ENCODE measurements at places on chromosomes 6 and 20.

DNA sequence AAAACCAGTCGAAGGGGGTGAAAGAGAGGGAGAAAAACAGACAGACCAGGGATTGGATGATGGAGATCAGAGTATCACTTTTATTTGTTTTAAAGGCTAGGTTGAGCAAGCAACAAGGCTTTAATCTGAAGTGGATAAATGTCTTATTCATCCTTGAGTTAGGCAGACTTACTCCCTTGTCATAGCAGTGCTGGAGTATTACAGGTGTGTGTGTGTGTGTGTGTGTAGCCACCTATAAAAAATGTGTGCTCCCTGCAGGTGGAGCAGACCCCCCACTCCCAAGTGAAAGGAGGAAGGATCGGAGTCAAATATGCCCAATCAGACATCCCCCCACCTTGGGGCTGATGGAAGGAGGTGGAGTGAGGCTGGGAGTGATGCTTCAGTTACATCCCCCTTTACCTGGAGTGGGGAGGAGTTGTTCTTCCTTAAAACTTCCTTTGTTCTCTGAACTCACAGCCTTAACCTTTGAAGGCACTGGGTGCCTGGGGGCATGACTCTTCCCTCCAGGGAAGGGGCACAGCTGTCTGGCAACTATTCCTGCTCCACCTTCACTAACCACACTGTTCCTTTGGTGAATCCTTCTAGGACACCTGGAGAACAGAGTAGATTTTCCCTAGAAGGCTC, 27.3 kb downstream of the PTK7 start:
- no peak overlapping the region for H3K27ac ChIP-seq
- DNase-seq: no peak
- peaks cover 4% of the 10 kb centered on the region for H3K4me1 ChIP-seq
- no peak overlapping the region for H3K4me3 ChIP-seq

DNA sequence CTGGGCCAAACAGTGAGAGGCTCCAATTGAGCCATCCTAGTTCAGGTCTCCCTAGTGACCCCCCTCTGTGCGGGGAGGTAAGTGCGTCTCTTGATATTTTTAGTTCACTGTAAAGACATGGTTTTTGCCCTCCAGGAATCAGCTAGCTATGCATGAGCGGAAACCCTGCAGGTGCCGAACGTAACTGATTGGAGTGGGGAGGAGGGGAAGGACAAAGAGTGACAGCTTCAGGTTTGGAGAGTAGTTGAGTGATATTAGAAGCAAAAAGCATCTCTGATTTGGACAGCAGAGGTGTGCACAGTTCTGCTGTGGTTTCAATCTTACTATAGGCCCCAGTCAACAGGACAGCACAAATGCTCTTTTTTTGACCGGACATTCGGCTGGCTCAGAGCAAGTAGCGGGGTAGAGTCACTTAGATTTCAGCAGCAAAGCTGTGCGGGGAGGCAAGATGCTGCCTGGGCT, 31.8 kb downstream of the TBC1D7 start:
- peaks cover 35% of the 10 kb centered on the region for H3K36me3 ChIP-seq
- H3K4me1 ChIP-seq: peaks cover 3% of the 10 kb centered on the region
- no peak overlapping the region for H3K27ac ChIP-seq
- H3K27me3 ChIP-seq: no peaks in the 10 kb centered on the region

DNA sequence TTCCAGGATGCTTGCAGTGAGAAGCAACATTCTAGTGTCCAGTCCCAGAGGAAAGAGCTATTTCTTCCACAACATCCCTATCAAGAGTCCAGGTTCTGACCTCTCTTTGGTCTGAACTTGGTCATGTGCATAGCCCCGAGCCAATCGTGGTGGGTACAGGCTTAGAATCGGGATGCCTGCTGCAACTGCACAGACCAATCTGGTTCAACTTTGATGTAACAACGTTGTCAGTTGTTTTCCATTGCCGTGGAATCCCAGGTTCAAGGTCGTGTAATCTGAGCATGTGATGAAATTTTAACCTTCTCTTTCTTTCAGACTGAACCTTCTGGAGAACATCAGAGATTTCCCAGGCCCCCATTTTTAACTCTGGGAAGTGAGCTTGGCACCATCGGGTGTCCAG, 130.5 kb downstream of the ANKRD60 start:
- H3K4me1 ChIP-seq: peaks cover 6% of the 10 kb centered on the region
- H3K4me3 ChIP-seq: no peak overlapping the region
- no peak for DNase-seq
- no peaks in the 10 kb centered on the region for H3K36me3 ChIP-seq

- no peak for DNase-seq
- H3K4me3 ChIP-seq: no peak within 1 kb of the TSS
- H3K4me1 ChIP-seq: no peaks in the 10 kb centered on the region
- H3K36me3 ChIP-seq: no peaks in the 10 kb centered on the region
- peaks cover 4% of the 10 kb centered on the region for H3K27me3 ChIP-seq
- no peak within 1 kb of the TSS for H3K27ac ChIP-seq
Observed at GRCh38 chr20:31819083-31819784, at the start of gene MYLK2. Gene MYLK2, plus strand, starts transcription at chr20:31819356. Its CDS starts 225 bp downstream, at chr20:31819581.

DNA sequence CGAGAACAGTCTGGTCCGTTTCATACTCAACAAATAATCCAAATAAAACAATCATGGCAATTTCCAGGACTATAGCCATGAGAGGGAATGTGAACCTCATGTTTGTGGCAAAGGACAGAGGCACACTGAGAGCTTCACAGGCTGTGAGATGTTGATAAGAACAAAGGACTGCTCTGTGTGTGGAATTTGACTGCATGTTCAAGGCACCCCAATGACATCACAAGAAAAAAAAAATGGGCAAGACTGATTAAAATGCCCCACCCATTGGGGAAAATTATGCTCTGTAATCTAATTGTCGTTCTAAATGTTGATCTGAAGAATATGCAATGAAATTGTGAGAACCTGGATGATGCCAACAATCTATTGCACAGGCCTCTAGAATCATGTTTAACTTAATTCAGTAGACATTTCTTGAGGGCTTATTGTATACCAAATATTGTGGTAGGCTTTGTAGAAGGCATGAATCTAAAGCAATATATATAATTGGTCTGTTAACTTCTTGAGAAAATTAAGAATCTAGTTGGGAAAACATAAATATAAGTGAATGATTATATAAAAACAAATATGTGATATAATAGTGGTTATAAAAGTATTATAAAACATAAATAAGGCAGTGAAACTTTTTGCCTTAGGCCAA, at the start of gene RHAG:
RHAG (minus strand) TSS at position 127 of the 637 bp plus-strand sequence; CDS start at position 100, 27 bp downstream.
- no peaks in the 10 kb centered on the region for H3K36me3 ChIP-seq
- DNase-seq: no peak
- no peak within 1 kb of the TSS for H3K4me3 ChIP-seq
- H3K4me1 ChIP-seq: no peaks in the 10 kb centered on the region
- no peaks in the 10 kb centered on the region for H3K27me3 ChIP-seq
- no peak within 1 kb of the TSS for H3K27ac ChIP-seq

GRCh38 chr6:130185658-130186057, 37.1 kb downstream of the SAMD3 start:
- no peak for DNase-seq
- peaks cover 67% of the 10 kb centered on the region for H3K4me1 ChIP-seq
- no peak overlapping the region for H3K27ac ChIP-seq
- H3K4me3 ChIP-seq: no peak overlapping the region
- no peaks in the 10 kb centered on the region for H3K27me3 ChIP-seq

DNA sequence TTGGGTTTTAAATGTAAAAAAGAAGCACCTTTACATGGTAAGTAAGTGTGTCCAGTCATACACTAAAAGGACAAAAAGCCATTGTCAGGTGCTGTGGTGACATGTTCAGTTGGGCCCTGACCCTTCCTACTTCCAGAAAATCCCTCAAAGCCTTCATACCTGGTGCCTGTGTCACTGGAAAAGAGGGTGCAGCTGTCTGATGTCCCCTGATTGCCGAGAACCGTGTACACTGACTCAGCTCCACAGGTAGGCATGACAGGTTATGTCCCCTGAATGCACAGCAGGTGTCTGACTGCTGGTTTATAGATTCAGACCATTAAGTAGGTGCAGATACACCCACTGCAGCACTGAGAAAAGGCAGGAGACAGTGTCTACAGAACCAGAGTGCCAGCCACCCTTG, 99.1 kb downstream of the FOXC1 start:
- no peaks in the 10 kb centered on the region for H3K4me1 ChIP-seq
- no peaks in the 10 kb centered on the region for H3K27me3 ChIP-seq
- H3K4me3 ChIP-seq: no peak overlapping the region

GRCh38 chr6:35683267-35683666, 5.4 kb downstream of the FKBP5 start:
- H3K27me3 ChIP-seq: no peaks in the 10 kb centered on the region
- no peak for DNase-seq
- H3K4me3 ChIP-seq: no peak overlapping the region
- H3K36me3 ChIP-seq: peaks cover 22% of the 10 kb centered on the region
- H3K4me1 ChIP-seq: peaks cover 42% of the 10 kb centered on the region

DNA sequence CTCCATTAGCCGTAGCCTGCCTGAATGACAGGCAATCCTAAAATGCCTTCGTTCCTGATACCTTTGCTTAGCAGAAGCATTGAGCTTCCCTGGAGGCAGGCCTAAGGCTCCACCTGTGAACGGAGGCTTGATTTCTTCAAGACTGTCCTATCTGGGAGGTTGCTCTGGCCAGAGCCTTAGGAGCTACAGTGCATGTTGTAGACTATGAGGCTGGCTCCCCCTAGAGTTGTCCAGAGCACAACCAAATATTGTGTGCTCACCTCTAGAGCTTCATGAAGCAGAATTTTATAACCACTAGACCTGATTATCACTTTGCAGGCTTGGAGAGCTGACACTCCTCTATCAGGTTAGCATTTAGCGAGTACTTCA, 217.8 kb downstream of the MAFB start:
- H3K4me3 ChIP-seq: no peak overlapping the region
- H3K36me3 ChIP-seq: no peaks in the 10 kb centered on the region
- peaks cover 2% of the 10 kb centered on the region for H3K27me3 ChIP-seq

DNA sequence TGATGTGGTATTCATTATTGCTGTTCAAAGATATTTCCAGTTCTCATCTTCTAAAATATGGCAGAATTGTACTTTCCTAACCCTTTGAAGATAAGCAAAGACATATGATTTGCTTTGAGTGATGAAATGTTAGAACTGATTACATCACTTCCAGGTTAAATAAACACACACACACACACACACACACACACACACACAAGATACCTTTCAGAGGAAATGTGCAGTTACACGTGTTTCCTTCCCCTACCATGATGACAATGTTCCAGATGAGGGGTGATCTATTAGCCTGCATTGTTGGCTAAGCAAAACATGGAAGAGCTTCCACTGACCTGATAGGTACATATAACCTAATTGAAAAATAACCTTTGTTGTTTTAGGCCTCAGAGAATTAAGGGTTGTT, 11.7 kb upstream of the FRK start:
- H3K36me3 ChIP-seq: no peaks in the 10 kb centered on the region
- H3K4me3 ChIP-seq: no peak overlapping the region
- DNase-seq: no peak
- no peaks in the 10 kb centered on the region for H3K4me1 ChIP-seq
- peaks cover 3% of the 10 kb centered on the region for H3K27me3 ChIP-seq

DNA sequence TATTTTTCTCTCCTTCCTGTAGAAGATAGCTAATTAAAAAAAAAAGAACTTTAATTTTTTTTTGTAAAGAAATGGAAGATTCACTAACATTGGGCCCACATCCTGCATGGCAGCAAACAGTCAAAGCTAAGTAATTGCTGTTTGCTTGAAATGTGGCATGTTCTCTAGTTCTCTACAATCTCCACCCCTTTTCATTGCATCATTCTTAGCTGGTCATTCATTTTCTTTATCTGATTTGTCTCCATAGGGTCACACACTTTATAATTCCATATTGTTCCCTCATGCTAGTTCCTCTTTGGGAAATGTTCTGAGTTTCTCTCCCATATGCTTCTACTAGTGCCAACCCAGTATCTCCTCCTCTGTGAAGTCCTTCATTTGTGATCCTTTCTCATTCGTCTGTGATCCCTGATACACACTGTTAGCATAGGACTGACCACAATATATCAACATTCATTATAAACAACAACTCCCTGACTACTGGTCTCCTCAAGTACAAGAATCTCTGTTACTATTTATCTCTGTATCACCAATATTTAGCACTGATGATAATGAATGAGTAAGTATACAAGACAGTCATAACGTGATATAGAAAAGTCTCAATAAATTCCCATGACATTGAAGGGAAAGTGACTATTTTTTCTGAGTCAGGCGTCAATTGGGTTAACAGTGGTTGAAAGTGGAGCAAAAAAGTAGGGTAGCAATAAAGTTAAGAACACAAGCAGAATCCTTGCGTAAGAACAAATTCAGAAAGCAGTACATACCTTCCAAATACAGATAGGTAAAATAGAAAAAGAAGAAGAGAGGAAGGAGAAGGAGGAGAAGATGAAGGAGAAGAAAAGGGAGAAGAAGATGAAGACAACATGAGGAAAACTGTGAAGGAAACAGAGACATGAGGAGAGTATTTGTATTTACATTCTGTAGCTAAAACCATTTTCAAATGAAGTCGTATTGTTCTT, 33.2 kb upstream of the MYB start:
- H3K4me3 ChIP-seq: no peak overlapping the region
- H3K27me3 ChIP-seq: no peaks in the 10 kb centered on the region
- H3K4me1 ChIP-seq: peaks cover 59% of the 10 kb centered on the region
- H3K27ac ChIP-seq: peak overlapping the region; percentile 31
- DNase-seq: no peak

DNA sequence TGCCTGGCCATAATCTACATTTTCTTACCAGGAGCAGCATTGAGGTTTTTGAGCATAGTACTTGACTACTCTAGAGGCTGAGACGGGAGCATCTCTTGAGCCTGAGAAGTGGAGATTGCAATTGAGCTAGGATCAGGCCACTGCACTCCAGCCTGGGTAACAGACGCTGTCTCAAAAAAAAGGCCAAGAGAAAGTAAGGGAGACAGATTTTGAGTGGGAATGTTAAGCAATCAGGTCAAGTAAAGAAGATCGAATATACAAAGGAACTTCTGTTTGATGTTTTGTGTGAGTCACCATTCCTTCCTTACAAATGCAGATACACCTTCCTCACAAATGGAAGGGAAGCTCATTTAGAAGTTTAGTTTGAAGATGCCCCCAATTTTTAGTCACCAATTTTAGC, 4.4 kb downstream of the PNRC1 start:
- H3K27me3 ChIP-seq: no peaks in the 10 kb centered on the region
- H3K4me3 ChIP-seq: peak overlapping the region; percentile 42
- peaks cover 27% of the 10 kb centered on the region for H3K36me3 ChIP-seq
- no peak for DNase-seq
- peak overlapping the region; percentile 54 for H3K27ac ChIP-seq
- peaks cover 38% of the 10 kb centered on the region for H3K4me1 ChIP-seq

- H3K4me1 ChIP-seq: peaks cover 6% of the 10 kb centered on the region
- H3K27ac ChIP-seq: no peak overlapping the region
- peak overlapping the region; percentile 50 for H3K4me3 ChIP-seq
- no peaks in the 10 kb centered on the region for H3K27me3 ChIP-seq
Observed at GRCh38 chr6:8743170-8743745, 307.9 kb upstream of the SLC35B3 start.

DNA sequence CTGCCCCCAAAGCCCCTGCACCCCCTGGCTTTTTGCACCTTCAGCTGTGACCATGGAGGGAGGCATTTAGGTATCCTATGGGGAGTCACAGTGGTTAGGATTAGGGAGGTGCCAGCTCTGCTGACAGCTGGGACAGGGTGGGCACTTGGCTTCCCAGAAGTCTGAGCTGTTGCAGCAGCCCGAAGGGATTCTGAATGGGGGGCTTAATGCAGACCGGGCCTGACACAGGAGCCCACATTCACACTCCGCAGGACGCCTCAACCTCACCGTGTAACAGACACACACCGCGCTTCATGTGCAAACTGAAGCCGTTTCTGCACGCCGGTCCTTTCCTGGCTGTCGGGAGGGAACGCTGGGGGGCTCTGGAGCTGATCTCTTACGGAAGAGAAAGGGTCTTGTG, 1.9 kb downstream of the EBF4 start:
- DNase-seq: no peak
- peaks cover 1% of the 10 kb centered on the region for H3K36me3 ChIP-seq
- H3K27ac ChIP-seq: no peak overlapping the region

- peaks cover 54% of the 10 kb centered on the region for H3K4me1 ChIP-seq
- DNase-seq: no peak
- H3K27ac ChIP-seq: no peak overlapping the region
- no peak overlapping the region for H3K4me3 ChIP-seq
Observed at GRCh38 chr20:13338999-13339411, 117.9 kb downstream of the ISM1 start.
